Hypothalamus (tissue), 51 donors: ENCODE measurements at places on chromosomes 5 and 9.

DNA sequence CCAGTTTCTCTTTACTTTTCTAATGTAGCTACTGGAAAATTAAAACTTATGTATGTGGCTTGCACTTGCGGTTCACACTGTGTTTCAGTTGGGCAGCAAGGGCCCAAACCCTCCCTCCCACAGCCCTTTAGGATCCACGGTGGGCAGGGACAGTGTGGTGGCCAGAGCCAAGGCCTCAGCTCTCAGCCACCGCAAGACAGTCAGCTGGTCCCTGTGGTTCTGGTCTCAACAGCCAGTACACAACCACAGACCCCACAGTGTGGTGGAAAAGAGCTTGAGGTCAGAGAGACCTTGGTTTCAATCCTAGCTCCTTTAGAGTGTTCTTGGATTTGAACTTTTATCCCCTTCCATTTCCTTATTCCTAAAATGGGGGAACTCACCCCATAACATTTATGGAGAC, 153.0 kb upstream of the SMIM23 start:
- no peak for DNase-seq

DNA sequence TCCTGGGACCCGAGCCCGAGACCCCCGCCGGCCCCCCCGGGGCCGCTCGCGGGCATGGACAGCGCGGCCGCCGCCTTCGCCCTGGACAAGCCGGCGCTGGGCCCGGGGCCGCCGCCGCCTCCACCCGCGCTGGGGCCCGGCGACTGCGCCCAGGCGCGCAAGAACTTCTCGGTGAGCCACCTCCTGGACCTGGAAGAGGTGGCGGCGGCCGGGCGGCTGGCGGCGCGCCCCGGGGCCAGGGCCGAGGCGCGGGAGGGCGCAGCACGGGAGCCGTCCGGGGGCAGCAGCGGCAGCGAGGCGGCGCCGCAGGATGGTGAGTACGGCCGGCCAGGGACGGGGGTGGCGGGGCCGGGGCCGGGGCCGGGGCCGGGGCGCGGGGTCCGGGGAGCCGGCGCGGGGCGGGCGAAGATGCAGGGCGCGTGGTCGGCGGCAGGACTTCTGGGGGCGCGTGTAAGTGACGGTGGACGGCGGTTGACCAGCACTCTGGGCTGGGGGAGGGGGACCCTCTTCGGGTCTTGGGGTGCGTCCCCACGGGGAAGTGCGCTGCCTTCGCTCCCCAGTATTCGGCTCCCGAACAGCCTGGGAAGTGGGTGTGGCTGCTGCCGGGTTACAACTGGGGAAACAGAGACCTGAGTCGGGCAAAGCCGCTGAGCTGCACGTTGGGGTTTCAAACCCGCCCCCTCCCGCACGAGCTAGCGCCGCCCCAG, 520 bp downstream of the PRRX2 start:
- DNase-seq: no peak

GRCh38 chr9:2013743-2014475, 1.2 kb upstream of the SMARCA2 start:
- no peak for DNase-seq

DNA sequence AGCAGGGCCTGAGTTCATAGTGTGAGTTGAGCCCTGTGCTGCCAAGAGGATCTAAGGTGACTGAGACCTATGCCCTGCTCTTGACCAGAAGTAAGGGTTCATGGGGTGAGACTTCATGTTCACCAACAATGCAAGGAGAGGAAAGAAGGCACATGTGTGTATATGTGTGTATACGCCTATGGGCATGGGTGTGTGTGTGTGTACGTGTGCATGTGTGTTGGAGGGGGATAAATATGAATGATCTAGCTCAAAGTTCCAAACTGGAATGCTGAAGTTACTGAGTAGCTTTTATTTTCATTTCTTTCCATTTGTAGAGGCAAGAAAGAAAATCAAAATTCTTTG, 25.6 kb upstream of the HAND1 start:
- DNase-seq: no peak

- no peak for DNase-seq
Observed at GRCh38 chr5:32707418-32707997, 3.6 kb upstream of the NPR3 start.

DNA sequence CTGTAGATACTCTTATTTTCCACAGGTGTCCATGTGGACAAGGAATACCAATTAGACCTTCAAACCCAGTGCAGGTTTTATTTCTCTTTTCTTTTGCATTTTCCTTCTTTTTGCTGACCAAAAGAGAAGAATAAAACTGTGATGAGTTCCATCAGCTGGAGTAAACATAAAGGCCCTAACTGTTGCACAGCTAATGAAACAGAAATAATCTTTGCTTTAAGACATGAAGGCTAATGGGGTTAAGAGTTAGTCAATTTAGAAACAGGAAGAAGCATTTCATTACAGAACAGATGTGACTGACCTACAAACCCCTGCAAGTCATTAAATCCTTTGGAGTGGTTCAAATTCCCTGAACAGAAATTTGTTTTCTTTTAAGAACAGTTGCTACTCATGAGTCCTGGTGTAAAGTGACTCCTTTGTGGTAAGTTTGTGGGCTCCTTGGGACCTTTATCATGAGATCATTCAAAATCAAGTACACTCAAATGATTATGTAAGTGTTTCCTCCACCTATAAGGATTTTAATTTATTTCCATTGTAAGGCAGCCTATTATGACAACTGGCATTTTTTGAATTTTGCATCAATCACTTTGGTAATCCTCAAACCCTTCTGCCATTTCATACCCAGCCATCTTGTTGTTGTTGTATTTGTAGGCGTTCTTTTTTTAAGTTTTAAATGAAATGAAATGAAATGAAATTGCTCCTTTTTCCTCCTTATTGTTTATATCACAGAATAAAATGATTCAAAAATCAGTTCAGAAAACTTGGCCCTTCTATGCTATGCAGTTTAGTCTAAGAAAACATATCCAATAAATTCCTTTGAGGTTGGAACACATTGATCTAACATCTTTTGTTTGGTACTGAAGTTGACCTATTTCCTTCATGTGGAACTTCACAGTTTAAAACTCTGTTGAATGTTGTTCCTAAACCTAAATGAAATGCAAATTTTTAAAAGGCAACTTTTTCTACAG, 1.3 kb downstream of the MINAR2 start:
- DNase-seq: no peak

DNA sequence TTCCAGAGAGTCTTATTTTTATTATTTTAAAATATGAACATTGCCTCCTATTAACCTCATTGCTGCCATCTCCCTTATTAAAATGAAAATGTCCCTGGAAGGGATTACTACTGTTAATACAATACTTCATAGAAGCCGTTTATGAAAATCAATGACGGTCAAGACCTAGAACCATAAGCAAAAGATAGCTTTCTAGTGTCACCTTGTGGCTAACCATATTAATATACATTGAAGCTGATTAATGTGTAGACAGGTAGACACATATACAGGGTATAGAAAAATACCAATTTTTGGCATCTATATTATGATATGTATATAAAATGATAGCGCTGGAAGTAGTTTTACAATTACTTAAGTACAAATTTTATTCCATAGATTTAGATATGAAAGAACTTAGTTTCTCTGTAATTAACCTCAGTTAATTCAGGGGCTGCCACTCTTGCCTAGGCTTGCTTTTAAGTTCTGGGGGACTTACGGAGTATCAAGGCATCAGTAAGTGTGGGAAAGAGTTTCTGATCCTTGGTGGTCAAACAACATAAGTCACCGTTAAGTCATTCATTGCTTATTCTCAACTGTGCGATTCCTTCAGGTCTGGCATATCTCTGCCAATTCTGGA, 2.5 kb upstream of the YTHDC2 start:
- no peak for DNase-seq

GRCh38 chr9:34211395-34211794, 32.6 kb downstream of the UBAP1 start:
- no peak for DNase-seq

DNA sequence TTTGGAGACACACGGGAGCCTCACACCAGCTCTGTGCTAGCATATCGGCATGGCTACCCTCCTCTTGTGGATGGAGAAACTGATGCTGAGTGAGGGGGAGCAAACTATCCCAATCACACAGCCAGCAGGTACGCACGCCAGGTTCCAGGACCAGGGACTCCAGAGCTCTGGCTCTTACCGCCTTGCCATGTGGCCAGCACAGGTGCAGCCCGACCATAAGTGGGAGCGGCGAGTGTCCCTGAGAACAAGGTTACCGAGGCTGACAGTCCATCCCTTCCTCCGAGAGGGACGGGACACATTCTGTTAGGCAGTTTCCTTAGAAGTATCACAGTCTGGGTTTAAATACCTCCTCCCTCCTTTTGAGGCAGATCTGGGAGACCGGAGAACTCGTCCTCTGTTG, 86.0 kb downstream of the PAX5 start:
- DNase-seq: no peak

DNA sequence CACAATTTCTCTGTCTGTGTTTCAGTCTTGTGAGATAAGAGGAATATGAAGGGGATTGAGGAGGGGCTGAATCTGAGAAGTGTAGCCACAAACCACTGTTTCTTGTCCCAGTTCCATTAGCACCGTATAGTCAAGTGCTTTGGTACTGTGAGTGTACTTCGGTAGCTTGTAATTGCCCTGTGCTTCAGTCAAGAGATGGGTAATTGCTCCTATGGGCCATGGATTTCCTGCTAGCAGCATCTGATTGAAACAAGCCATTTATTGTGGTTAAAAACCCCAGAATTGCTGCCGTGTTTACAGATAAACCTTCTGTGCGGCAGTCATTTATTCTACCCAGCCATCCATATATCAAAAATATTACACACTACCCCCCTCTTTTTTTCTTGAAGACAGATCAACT, 98.6 kb downstream of the MAT2B start:
- DNase-seq: no peak

- no peak for DNase-seq
Observed at GRCh38 chr5:72232838-72233237, 87.2 kb downstream of the MRPS27 start.

- DNase-seq: no peak
Observed at GRCh38 chr9:107541523-107541922, 52.0 kb upstream of the KLF4 start.

DNA sequence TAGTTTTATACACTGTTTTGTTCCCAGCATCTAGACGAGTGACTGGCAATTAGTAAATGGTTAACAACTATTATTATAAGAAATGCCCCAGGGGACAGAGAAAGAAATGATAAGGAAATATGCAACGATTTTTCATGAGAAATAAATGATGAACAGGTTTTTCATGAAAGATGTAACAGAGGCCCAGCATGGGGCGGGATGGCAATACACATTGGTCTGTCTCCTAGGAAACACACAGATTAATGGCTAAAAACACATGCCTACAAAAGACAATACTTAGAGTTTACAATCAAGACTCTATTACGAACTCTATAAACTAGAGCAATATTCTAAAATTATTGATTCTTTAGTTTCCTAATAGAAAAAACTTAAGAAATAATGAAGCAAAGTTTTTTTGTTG, 441.5 kb upstream of the CDH9 start:
- no peak for DNase-seq

- no peak for DNase-seq
Observed at GRCh38 chr5:122473138-122473843, 161.3 kb downstream of the SNCAIP start.
